ENCODE measurements at places on chromosomes 2 and 18. TPM values are rescaled to one million over a fixed set of nuclear protein-coding genes. Genes with fewer than 3 reads are reported as not detected.

- DNase-seq = no peak
Measured at GRCh38 chr2:74500578-74500946, 1.2 kb upstream of the LBX2 start.

- no peak for DNase-seq
Measured at GRCh38 chr2:68386365-68386764, 21.3 kb downstream of the PLEK start.

GRCh38 chr2:132804051-132804450 is 134.0 kb upstream of the LYPD1 start:
- no peak for DNase-seq

GRCh38 chr2:189267925-189268579 is 88.5 kb upstream of the COL5A2 start:
- no peak for DNase-seq

DNA sequence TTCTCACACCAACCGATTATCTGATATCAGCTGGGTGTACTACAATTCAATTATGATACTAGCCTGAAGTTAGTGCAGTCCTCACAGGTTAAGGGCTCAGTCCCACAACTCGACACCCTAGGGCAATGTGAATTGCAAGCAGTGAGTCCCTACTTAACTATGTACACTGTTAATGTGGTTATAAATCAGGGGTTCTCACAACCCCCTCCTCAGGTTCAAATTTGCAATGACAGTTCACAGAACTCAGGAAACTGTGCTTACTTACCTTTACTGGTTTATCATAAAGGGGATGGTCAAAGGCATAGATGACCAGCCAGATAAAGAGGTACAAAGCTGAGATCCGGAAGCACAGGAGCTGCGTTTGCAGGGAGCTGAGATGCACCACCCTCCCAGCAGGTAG is 1379.1 kb upstream of the CDH2 start:
- DNase-seq = no peak

GRCh38 chr2:102278720-102279390 is 32.5 kb upstream of the IL1RL1 start:
- no peak for DNase-seq

DNA sequence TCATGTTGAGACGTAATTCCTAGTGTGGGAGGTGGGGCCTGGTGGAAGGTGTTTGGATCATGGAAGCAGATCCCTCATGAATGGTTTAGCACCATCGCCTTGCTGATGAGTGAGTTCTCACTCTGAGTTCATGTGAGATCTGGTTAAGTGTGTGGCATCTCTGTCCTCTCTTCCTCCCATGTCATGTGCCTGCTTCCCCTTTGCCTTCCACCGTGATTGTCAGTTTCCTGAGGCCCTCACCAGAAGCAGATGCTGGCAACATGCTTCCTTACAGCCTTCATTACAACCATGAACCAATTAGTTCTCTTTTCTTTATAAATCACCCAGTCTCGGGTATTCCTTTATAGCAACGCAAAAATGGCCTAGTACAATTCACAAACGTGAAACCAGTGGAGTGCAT is 14.6 kb upstream of the MCM6 start:
- DNase-seq = peak; percentile 17

- DNase-seq = no peak
Measured at GRCh38 chr2:158717366-158718195, 77.5 kb upstream of the DAPL1 start.

DNA sequence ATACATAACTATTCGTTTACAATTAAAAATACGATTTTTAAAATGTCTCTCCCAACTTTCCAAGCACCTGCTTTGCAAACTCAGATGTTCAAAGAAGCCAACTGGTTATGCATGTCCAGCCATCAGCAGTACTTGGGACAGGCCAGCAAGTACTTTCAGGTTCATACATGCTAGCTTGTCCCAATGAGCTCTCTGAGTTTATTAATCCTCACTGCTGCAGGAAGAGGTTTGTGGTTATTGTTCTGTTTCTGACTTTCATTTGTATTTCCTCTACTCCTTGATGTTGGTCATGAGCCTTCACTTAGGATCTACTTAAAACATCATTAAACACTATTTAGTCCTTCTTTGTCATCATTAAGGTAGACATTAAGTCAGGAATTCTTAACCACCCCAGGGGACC is 374.1 kb downstream of the LRATD1 start:
- DNase-seq = no peak

- peak; percentile 54 for DNase-seq
Measured at GRCh38 chr2:239266779-239267287, 134.0 kb downstream of the HDAC4 start.

- DNase-seq = peak; percentile 61
Measured at GRCh38 chr2:84970210-84970867, 622 bp upstream of the KCMF1 start.

DNA sequence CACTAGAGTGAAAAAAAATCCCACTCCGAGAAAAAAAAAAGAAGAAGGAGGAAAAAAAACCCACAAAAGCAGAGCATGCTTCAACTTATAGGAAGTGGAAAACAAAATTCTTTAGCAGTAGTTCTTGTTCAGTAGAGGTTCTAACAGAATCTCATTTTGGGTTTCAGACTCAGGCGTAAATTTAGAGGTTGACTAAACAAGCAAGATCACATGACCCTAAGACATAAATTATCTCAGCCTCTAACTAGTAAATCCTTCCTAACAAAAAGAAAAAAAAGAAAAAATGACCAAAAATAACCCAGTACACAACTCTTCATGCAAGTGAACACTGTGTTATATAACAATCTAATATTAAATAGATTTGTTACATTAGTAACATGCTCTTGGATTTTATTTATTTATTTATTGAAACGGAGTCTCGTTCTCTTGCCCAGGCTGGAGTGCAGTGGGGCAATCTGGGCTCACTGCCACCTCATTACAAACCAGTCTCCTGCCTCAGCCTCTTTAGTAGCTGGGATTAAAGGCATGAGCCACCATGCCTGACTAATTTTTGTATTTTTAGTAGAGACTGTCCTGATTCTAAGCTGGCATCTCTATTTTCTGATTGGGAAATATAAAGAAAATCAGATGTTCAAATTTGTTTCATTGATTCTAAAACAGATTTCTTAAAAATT is 35.4 kb downstream of the PPP4R3B start:
- DNase-seq = peak; percentile 71

GRCh38 chr18:32893915-32894314 is 121.1 kb upstream of the KLHL14 start:
- DNase-seq = no peak

- no peak for DNase-seq
Measured at GRCh38 chr18:30713299-30713698, 329.2 kb downstream of the DSC3 start.

DNA sequence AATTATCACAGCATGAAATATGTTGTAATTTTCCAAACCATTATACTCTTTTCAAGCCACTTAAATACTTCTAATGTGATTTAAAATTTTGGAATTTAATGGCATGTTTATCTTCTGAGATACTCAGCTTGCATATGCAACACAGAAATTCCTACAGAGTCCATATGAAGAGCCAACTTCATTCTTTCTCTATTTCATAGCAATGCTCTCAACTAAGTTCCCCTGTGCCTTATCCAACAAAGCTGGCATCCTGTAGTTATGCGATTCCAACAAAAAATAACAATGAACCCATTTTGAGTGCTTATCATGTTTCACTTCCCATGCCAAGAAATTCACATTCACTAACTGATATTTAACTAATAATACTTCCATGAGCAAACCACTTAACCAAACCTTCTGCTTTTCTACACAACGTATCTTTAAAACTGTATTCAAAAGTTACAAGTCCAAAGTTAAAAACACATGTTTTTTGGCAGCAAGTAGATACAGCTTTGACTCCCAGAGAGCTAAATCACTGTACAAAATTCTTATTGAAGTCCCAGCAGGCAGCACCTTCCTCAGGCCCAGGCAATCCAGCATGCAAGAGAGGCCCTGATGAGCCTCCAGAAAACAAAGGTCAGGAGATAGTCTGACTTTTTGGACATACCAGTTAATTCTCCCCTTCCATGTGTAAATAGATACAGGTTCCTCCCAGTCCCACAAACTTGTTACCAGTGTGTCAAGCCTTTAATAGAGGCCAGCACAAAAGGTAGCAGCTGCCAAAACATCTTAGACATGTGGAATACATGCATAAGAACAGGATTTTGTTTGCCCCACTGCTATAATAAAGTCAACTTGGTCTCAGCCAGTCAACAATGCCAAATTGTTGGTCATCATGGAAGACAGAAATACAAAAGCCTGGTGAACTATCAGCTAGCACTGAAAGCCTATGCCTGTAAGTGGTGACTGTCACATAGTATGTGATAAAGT is 113.1 kb upstream of the WDR75 start:
- DNase-seq = no peak

DNA sequence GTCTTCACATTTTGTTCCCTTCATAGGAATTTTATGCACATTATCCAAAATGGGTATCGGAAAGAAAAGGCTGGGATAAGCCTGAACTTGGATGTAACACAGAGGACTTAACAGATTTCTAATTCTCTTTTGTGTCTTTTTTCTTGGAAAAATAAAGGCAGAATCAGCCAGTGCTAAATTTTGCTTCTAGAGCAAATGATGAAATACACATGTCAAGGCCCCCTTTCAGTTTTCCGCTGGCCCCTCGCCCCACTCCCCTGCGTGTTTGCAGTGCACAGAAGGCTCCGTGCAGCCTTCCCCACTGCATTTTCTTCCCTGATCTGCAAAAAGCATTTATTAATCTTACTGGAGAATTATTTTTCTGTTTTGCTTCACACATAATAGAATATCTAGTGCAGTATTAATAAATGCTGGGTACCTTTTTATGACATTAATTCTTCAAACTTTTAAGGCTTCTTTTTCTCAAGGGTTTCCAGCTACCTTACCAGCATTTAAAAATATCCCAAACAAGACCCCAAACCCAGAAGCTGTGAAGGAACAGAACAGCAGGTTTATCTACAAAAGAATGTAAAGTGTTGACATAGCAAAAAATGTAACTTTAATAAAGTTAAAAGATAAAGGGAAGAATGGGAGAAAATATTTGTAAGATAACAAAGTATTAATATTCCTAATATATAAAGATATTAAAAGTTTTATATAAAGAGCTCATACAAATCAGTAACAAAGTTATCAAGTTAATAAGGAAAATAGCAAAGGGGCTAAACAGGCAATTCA is 81.3 kb upstream of the SPTBN1 start:
- no peak for DNase-seq

DNA sequence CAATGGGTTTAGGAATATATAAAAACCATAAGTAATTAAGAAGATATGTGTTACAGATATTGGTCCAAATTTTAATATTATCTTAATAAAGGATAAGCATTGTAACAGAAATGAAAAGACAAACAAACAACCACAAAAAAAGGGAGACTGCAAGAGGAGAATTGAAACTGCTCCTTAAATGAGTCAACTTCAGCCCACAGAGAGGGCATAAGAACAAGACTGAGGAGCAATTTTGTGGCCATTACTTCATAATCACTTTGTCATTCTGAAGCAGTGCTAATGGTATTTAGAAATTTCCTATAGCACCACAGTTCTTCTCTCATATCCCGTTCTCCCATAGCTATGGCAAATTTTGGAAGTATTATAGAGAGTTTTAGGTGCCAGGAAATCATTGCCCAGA is 193.2 kb upstream of the HNMT start:
- no peak for DNase-seq

DNA sequence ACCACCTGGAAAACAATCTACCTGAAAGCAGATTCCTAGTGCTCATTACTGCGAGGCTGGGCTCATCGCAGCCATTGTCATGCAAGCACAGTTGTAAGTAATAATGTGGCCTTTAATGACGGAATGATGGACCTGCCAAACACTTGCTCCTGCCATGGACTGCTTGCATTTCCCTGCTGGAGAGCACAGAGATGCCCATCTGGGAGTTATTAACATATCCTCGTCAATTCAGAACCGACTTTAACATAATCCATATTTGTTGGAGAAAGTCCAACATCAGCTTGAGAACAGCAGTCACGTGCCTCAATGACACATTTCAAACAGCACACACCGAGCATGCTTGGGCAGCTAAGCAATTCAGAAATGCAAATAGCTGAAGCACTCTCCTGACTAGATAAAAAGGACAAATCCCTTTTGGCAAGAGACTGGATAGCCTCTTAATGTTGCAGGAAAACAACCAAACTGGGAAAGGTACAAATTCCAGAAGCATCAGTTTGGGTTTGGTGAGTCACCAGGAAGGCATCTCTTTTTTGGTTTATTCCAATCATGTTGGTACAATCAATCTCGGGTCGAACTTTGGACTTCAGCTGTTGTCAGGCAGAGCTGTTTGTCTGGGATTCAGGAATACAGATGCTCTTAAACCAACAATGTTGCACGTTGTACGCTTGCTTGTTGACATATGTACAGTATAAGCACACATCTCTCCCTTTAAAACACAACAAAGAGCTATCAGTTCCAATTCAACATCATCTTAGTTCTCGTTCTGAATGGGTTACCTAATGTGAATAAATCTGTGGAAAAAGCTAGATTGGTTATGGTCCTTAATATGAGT is 395.8 kb downstream of the LNPK start:
- DNase-seq = no peak

- peak; percentile 21 for DNase-seq
Measured at GRCh38 chr2:184597571-184597991, 748 bp upstream of the ZNF804A start.

GRCh38 chr2:128781585-128782385 is 463.1 kb upstream of the HS6ST1 start:
- no peak for DNase-seq

GRCh38 chr2:31541853-31542252 is 38.9 kb downstream of the SRD5A2 start:
- DNase-seq = no peak

GRCh38 chr2:95315801-95316411 is 18.8 kb downstream of the KCNIP3 start:
- no peak for DNase-seq

GRCh38 chr2:77834360-77835002 is 312.3 kb upstream of the LRRTM4 start:
- no peak for DNase-seq

DNA sequence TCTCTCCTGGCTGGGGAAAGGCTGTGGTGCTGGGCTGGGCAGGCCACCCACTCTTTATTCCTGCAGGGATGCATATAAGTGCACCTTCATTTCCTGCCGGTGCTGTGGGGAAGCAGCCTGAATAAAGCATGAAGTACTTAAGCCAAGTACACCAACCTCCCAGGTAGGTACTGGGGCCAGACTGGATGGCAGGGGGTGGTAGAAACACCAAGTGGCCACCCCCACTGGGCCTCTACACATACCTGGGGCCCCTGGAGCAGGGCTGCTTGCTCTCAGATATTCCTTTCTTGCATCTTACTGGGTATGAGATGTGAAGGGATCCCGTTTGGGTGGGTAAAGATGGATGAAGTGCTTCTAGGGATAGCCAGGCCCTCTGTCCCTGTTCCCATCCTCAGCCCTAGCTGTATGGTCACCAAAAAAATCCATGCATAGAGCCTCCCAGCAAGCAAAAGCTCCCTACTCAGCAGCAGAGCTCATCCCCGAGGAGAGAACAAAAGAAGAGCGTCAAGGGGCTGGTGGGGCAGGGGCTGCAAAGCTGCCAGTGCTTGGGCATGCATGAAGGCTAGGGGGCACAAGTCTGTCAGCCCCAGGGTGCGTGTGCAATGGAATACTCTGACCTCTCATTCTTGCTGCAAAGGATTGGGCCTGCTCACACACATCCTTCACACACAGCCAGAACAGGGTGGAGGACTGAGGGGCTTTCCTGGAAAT is 22.0 kb downstream of the CCT7 start:
- no peak for DNase-seq

Gene ACMSD
- total RNA-seq = 0.88 TPM

Gene SNORC
- not detected for total RNA-seq

Gene SH2D6
- not detected for total RNA-seq

Gene C2orf80
- not detected for total RNA-seq

Gene ASTL
- not detected for total RNA-seq

Gene SERPINB4
- total RNA-seq = not detected

Gene GLB1L
- 12.3 TPM for total RNA-seq

Gene ATP6V1C2
- 0.67 TPM for total RNA-seq

Gene KCNE4
- 3.9 TPM for total RNA-seq

All from adrenal gland (tissue), 19 donors.